Activated effector memory CD4-positive, alpha-beta T cell treated with anti-CD3 and anti-CD28 coated beads, Interleukin-2, amount 50 U/mL, for 16 hours (primary cell): ENCODE measurements at places on chromosomes 7 and 10.

GRCh38 chr7:78370936-78371335 is 572.4 kb downstream of the PHTF2 start:
- no peak for DNase-seq

- no peak for DNase-seq
These were observed 53.6 kb upstream of the AGR3 start for GRCh38 chr7:16935341-16935735.

DNA sequence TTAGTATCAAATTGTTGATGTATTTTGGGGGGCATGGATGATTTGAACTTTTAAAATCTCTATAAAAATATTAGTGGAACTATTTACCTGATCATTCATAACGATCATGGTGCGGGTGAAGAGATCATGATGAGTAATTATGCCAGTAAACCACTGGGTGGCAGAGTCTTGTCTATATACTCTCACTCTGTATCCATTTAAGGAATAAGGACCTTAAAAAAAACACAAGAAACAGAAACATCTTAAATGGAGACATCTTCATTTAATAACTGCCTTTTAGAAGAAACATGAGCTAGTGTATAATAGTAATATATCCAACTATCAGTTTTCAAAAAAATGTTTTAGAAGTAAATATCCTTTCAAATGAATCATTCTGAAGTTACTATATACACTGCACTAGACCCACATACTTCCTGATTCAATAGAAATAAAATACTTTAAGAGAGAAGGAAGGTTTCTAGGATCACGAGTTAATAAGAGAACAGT is 84.0 kb downstream of the NRBF2 start:
- DNase-seq: no peak

DNA sequence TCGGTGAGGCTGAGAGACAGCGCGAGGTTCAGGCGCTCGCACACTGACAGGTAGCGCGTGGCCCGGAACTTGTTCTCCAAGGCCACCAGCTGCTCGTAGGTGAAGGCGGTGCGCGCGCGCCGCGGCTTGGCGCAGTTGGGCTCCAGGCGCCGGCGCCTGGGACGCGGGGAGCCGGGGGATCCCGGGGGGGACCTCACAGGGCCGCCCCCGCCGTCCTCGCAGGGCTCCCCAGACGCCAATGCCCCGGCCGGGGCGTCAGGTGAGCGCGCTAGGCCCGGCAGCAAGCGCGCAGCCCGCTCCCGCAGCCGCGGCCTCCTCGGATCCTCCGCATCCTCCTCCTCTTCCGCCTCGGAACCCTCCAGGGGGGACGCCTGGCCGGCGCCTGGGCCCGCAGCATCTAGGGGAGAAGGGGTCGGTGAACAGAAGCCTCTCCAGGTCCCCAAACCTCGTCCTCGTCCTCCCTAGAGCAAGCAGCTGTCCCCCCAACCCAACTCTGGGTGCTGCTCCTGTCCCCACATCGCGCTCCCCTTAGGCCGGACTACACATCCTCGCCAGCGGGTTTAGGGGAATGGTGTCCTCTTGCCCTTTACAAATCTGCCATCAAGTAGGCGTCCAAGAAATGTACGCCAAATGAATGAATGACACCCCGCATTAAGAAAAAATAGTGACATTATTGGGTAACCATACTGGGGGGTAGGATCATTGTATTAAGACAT is 1.9 kb downstream of the NKX1-2 start:
- no peak for DNase-seq
